ENCODE measurements at places on chromosomes 2 and 18.

- no peak for DNase-seq
Observed at GRCh38 chr2:63827749-63828148, 13.9 kb upstream of the UGP2 start.

GRCh38 chr2:68709421-68709911 is 25.1 kb upstream of the ARHGAP25 start:
- no peak for DNase-seq

DNA sequence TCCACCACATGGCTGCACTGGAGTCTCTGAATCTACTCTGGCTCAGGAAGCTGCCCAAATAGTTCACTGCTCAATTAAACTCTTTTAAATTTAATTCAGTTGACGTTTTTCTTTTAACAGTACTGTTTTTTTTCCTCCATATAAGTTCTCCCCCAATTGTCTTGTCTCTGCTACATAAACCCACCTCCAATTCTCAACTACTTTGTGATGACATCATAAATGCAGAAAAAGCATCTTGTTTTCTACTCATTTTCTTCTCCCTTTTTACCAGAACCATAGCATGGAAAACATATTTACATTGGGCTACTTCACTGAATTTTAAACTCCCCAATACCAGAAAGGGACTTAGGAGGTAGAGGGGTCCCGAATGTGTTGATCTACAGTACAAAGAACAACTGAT is 270.4 kb downstream of the GPD2 start:
- DNase-seq, result no peak

DNA sequence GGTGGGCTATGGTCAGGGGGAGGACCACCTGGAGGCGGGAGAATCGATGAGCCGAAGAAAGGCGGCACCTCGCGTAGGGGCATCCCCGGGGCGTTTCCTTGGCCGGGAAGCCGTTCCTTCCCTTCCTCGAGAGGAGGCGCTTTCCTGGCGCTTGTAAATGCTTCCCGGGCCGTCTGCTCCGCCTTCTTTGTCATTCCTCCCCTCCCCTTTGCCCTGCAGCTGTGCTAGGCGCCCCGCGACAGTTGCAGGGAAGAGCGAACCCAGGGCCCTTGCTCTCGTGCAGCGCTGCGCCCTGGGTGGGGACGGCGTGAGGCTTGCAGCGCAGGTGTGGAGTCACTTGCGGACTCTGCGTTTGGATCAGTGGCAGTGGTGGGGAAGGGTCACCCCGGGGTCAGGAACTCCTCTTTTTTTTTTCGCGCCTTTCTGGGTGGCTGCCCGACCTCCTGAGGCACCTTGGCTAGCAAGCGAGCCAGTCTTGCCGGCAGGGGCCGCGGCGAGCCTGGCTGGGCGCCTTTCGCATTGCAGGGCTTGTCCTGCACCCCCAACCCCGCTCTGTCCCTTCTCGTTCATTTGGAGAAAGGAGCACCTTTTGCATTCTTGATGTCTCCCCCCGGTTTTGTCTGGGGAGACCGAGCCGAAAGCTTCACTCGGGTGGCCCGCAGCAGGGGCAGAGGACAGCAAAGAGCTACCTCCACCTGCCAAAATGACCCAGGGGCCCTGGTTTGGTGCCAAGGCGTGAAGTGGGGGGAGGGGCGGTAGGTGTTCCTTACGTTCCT is 858 bp downstream of the KCNS3 start:
- DNase-seq, result no peak

Data from stimulated activated CD8-positive, alpha-beta memory T cell treated with anti-CD3 and anti-CD28 coated beads, Interleukin-15, amount 100 ng/mL, for 24 hours (primary cell).